ENCODE measurements at places on chromosomes 13 and 19.

DNA sequence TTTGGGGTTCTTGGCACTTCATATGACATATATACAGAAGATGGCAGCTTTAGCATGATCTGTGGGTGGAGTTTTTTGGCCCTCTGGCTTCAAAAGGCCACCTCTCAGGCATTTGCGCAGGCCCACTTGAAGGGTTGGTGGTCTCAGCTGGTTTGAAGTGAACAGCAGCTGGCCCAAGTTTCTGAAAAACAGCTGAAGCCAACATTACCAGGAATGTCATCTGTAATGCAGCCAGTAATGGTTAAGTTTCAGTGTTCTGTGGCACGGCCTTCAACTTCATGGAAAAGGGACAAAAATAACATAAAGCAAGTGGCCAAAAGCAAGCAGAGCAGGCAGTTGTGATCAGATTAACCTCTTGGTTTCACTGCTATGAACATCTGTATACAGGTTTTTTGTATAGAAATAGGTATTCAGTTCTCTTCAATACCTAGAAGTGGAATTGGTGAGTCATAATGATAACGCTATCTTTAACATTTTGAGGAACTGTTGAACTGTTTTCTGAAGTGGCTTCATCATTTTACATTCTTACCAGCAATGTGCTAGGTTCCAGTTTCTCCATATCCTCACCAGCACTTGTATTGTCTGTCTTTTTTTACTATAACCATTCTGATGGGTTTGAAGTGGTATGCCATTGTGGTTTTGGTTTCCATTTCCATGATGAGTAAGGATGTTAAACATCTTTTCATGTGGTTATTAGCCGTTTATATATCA lies 245.4 kb downstream of the SHISA2 start:
- DNase-seq = no peak

DNA sequence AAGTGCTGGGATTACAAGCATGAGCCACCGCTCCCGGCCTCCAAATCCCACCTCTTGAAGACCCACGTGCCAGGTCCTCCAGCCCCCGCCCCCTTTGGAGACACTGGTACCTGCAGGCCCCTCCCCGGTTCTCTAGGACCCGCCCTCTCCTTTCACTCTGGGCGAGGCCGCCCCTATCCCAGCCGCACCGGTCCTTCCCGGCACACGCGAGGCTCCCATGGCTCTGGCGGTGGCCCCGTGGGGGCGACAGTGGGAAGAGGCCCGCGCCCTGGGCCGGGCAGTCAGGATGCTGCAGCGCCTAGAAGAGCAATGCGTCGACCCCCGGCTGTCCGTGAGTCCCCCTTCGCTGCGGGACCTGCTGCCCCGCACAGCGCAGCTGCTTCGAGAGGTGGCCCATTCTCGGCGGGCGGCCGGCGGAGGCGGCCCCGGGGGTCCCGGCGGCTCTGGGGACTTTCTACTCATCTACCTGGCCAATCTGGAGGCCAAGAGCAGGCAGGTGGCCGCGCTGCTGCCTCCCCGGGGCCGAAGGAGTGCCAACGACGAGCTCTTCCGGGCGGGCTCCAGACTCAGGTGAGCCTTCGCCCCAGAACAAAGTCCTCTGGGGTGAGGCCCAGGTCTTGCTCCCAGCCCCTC lies at the start of gene CBLC:
TSS of gene CBLC (plus strand) at position 176 of the 633 bp plus-strand sequence. CDS start at position 218, 42 bp downstream.
- no peak for DNase-seq

DNA sequence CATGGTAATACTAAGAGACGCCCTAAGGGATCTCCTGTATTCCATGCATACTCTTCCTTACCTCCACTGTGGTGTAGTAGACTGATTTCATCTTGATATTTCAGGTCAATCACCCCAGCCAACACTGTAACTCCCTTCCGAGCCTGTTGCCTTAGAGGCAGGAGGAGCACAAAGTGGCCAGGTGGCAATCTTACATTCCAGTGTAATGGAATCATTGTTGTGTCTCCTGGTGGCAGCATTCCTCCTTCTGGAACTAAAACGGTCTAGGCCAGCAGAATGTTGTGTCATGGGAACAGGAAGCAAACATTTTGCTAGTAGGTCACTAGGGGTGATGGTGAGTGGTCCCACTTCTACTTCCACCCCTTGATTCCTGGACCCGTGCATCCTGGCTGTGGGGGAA lies 405.7 kb upstream of the SLC10A2 start:
- no peak for DNase-seq

- DNase-seq = no peak
Observed at GRCh38 chr19:18999896-19000620, 33.3 kb downstream of the SUGP2 start.

GRCh38 chr19:38263689-38264485 lies 486 bp upstream of the SPINT2 start:
- no peak for DNase-seq

DNA sequence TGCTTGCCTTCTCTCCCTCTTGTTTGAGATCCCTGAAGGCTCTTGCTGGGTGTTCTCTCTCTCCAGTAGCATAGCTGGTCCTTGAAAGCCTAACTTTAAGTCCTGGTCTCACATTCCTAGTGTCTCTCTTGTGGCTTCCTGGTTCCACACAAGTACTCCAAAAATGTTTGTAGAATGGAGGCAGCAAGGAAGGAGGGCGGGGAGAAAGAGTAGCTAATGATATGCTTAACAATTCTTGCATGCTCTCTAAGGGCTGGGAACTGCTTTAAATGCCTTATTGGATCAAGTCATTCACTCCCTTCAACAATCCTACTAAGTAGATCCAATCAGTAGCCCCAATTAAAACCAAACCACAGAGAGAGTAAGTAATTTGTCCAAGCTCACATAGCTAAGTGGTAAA lies 357.3 kb downstream of the KLF5 start:
- no peak for DNase-seq

GRCh38 chr19:1354970-1355567 lies 28.6 kb upstream of the NDUFS7 start:
- DNase-seq = no peak

DNA sequence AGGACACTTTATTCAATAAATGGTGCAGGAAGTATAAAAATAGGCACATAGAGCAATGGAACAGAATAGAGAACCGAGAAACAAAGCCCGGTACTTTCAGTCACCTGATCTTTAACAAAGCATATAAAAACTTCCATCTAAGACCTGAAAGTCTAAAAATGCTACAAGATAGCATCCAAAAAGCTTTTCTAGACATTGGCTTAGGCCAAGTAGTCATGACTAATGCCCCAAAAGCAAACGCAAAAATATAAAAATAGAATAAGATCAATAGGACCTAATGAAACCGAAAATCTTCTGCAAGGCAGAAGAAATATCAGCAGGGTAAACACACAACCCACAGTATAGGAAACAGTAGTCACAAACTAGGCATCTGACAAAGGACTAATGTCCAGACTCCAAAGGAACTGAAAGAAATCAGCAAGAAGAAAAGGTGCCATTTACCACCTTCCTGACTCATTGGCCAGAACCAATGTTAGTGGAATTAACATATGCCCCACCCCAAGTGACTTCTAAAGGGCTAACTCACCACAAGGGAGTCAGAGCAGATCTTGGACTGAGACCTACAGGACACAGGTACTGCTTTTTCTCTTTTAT lies 40.8 kb upstream of the CEACAM21 start:
- DNase-seq = no peak

DNA sequence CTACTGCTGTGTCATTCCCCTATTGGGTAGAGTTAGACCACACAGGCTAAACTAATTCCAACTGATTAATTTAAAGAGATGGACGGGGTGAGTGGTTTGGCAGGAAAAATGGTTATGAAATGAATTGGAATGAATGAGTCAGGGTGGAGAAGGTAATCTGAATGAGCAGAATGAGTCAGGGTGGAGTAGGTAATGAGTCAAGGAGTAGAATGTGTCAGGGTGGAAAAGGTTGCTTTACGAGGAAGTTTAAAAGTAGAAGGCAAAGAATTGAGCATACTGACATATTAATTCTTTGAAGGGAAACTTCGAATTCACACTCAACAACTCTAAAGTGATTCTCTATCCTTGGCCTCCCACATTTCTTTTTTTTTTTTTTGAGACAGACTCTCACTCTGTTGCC lies 12.7 kb upstream of the ZNF121 start:
- DNase-seq = no peak

DNA sequence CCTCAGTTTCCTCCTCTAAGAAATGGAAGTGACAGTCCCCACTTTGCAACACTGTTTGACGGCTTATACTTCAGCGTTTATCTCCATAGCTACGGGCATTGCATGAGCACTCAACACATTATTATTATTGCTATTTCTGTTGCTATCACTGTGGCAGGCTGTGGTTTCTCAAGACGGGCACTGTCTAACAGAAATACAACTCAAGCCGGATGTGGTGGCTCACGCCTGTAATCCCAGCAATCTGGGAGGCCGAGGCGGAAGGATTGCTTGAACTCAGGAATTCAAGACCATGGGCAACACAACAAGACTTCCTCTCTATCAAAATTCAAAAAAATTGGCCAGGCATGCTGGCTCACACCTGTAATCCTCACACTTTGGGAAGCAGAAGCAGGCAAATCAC lies 4.9 kb upstream of the ZSWIM4 start:
- no peak for DNase-seq

- DNase-seq = no peak
Observed at GRCh38 chr19:43826787-43827754, at the start of gene ZNF283. ZNF283 (plus strand) TSS chr19:43827321; CDS start chr19:43833505, 6,184 bp downstream.

DNA sequence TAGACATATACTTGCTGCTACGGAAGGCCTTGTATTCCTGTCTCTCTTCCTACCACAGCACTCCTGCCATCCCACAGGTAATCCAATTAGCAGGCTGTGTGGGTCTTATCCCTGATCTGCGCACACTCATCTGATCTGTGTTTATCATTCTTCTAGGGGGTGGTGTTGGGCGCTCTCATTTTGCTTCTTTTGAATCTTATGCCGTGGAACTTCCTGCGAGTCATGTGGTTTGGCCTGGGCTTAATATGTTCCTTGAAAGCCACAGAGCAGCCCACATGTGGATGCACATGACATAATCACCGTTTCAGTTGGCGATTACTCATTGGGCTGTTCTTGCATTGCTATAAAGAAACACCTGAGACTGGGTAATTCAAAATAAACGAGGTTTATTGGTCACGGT lies 7.5 kb downstream of the RASA3 start:
- DNase-seq = no peak

DNA sequence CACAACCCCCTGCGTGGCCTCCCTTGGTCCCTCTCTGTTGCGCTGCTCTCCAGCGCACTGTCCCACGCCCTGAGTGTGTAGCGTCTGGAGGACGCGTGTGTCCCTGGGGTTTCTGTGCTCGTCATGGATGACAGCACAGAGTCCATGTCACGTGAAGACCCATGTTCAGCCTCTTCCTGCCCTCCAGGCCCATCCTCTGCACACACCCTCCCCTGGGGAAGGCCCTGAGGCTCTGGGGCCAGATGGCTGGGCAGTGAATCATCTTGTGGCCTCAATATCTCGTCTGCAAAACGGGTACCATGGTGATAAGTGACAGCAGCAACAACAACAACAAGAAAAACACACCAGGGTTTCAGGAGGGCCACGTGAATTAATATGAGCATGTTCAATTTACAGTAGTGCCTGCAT lies 71.5 kb upstream of the ARHGEF7 start:
- no peak for DNase-seq

GRCh38 chr19:34502582-34503411 lies 21.2 kb downstream of the WTIP start:
- DNase-seq = peak; percentile 81

DNA sequence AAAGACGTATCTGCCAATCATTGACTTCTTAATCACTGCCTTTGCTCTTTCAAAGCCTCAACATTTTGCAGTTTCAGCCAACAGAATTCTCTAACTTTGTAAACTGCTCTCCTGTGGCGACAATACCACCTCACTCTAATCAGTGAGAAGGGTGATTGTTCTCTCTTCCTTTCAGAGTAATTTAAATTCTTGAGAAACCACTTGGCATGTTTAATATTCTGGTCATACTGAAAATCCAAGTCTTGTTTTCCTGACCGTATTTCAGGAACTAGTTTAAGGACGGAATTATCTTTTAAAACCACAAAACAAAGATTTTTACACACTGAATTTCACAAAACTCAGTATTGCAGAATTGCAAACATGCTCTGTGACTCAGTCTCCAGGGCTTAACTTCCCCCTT lies 5.2 kb upstream of the CDC16 start:
- no peak for DNase-seq

DNA sequence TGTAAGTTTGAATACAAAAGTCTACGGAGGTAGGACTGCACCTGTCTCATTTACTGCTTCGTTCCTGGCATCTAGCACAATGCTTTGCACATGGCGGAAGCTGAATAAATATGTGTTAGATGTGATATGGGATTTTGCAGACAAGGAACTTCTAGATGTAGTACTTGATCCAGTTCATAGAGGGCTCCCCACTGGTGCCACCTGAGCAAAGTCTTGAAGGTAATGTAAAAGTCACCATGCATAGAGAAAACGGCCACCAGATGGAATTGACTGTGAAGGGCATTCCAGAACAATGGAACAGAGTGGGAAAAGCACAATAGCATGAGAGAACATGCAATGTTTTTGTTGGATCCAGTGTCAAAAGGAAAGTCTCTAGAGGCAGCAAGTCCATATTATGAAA lies 209.3 kb downstream of the HS6ST3 start:
- DNase-seq = no peak

GRCh38 chr19:54411033-54411432 lies 4.2 kb upstream of the TTYH1 start:
- no peak for DNase-seq

- DNase-seq = no peak
Observed at GRCh38 chr13:98410612-98411011, 166.3 kb downstream of the STK24 start.

DNA sequence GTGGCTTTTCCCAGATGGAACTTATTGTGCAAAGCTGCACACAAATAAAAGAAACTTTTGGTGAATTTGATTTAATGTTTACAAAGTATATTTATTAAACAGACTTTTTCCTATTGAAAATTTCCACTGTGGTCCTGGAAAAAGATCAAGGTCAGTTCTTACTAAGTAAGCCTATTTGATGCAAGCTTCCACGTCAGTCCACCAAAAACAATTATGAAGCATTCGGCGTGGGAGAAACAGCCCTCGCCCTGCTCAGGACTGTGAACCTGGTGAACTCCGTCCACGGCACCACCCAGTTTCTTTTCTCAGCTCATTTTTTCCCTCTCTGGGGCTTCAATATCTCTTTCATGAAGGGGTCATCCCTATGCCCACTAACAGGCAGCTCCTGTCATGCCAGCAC lies 149.8 kb downstream of the EFNB2 start:
- no peak for DNase-seq

GRCh38 chr19:5968431-5969373 lies 9.2 kb downstream of the RANBP3 start:
- no peak for DNase-seq

DNA sequence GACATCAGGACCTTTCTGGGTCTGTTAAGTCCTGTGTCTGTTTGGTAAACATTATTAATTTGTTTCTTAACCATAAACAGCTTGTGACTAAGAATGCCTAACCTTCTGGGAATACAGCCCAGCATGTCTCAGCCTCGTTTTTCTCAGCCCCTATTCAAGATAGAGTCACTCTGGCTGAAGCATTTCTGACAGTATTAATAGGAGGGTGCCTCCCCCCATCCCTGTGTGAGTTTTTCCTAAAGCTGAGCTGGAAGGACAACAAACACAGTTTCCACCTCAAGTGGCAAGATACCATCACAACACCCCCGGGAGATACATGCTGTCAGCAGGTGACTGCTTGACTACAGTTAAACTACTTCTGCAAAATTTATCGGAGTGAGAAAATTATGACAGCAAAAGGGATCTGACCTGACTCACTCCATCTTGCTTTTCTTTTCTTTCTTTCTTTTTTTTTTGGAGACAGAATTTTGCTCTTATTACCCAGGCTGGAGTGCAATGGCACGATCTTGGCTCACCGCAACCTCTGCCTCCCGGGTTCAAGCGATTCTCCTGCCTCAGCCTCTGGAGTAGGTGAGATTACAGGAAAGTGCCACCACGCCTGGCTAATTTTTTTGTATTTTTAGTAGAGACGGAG lies 59.3 kb upstream of the ABCC4 start:
- no peak for DNase-seq
